OCI-M1 (cell line): ENCODE measurements at places on chromosomes 6 and 20.

GRCh38 chr6:157755746-157756411 lies 67.2 kb upstream of the SNX9 start:
- no peak for DNase-seq

GRCh38 chr6:149209871-149210775 lies 107.4 kb upstream of the TAB2 start:
- peak; percentile 93 for DNase-seq

DNA sequence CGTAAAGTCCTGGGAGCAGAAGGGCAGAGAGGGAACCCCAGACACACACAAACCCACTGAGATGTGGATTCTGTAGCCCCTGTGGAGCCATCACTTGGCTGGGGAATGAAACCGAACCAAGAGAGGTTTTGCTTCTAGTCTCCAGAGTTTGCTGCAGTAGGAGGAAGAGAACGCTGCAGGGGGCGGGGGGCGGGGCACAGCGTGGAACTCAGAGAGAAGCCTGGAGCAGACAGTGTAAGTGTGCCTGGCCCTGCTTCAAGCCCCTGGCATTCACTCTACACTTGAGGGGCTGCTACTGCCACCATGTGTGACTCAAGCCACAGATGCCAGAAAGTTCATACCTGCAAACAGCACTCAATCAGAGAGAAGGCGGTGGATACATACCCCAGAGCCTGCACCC lies 18.9 kb downstream of the GABRR1 start:
- no peak for DNase-seq

DNA sequence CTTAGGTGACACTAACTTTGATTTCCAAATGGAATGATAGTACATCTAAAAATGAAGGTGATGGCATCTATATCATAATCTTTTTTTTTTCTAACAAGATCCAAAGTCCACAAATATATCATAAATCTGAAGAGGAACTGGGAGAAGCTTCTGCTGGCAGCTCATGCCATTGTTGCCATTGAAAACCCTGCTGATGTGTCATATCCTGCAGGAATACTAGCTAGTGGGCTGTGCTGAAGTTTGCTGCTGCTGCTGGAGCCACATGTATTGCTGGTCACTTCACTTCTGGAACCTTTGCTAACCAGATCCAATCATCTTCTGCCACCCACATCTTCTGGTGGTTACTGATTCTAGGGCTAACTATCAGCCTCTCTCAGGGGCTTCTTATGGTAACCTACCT lies 27.4 kb upstream of the KHDC1 start:
- DNase-seq, result no peak

DNA sequence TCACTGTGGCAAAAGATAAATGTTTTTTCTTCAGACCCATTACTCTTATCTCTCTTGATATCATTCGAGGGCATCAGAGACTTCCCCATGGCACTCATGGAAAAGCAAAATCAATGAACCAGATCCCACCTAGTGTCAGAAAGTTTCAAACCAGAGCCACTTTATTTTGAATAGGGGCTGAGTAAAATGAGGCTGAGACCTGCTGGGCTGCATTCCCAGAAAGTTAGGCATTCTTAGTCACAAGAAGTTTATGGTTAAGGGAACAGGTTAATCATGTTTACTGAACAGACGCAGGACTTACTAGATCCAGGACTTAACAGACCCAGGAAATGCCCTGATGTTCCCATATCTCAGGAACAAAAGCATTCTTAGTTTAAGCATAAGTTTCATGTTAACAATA lies 369.9 kb downstream of the BTBD3 start:
- no peak for DNase-seq

DNA sequence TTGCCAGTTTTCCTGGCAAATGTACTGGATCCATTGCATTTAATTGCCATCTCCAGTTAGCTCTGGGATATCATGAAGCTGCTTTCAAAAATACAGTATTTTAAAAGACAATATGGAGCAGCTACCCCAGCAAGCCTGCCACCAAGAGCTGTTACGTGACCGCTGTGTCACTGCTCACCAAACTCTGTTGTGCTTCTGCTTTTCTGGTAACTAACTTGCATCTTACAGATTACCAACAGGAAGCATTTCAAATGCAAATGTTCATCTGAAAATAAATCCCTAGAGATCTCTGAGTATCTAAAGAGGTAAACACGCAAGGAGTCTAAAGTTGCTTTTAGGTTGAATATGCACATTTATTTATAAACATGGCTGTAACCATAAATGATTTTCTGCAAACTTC lies 1008.3 kb downstream of the KIF16B start:
- DNase-seq, result peak; percentile 72

DNA sequence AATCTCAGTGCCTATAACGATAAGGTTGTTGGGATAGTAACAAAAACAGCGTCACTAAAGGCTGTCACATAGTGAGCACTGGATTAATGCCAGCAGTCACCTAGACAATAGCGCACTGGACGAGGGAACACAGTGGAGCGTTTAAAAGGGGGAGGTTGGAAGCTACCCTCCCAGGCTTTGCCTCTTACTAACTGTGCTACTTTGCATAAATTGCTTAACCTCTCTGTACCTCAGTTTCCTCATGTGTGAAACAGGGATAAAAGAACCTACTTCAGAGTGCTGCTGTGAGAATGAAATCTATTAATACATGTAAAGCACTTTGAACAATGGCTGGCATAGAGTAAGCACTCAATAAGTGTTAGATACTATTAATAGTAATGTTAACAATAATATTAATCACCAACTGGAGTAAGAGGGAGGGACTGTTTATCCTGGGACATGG lies 10.5 kb downstream of the BCL2L1 start:
- no peak for DNase-seq

DNA sequence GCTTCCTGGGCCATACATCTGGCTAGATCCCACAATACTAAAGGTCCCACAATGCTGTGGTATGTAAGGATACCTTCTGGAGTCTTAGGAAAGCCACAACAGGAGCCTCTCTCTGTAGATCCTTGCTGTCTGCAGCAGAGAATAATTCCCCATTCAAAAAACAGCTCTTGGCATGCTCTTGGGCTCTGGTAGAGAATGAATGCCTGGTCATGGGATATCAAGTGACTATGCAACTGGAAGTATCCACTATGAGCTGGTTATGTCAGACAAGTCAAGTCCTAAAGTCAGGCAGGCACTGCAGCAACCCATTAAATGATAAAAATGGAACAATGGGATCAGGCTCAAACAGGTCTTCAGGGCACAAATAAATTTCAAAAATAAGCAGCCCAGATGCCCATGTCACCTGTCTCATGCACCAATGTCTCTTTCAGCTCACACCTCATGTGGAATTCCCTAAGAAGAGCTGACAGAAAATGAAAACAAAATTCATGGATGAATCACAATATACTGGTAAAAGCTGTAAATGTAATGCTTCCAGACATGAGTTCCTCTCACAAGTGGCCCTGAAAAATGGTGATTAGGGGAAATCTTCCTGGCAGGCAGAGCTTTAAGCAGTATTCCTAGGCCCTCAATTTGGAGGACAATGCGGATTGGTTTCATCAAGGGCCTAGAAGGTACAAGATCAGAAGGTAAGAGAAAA lies 4.3 kb downstream of the AK9 start:
- DNase-seq, result no peak

DNA sequence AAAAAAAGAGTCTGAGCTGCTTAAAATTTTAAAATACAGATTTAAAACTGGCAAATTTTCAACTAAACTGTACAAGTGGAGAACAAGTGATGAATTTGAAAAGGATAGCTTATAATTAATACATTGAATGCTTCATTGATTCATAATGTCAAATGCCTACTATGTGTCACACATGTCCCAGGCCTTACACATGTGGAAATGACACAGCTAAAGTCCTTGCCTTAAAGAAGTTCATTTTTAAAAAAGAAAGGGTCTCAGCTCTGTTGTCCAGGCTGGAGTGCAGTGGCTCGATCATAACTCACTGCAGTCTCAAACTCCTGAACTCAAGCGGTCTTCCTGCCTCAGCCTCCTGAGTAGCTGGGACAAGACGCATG lies 5.0 kb downstream of the NCOA5 start:
- DNase-seq, result no peak
